ENCODE measurements at places on chromosomes 11 and 22.

DNA sequence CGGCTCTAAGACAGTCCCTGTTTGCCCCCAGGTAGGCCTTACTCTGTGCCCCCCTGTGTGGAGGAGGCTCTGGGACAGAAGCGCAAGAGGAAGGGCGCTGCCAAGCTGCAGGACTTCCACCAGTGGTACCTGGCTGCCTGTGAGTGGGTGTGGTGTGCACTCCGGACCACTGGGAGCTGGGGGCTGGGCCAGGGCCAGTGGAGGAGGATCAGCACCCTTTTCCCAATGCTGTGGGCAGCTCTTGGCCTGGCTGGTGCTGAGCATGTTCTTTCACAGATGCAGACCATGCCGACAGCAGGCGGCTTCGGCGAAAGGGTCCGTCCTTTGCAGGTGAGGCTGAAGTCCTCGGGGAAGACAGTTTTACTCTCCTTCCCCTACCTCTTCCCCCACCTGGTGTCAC lies 3.7 kb downstream of the SCO2 start:
- no peak for DNase-seq

- DNase-seq: peak; percentile 88
These were observed 15.5 kb upstream of the UPK3A start for GRCh38 chr22:45268958-45269844.

DNA sequence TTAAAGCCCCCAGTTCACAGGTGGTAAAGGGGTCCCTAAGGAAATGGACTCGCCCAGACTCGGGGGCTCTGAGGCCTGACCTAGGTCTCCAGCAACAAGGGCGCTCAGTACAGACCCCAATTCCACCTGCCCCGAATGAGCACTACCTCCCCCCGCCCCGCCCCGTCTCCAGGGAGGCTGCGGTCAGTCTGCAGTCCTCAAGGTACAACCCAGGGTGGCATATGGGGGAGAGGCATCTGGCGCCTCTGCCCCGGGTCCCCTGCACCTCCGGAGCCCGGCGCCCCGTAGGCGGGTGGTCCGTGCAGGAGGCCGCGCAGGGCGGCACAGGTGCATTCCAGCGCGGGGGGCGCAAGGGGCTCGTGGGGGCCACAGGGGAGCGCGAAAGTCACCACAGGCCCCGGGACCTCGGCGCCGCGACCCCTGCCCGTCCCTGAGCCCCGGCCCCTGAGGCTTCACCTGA lies 361 bp downstream of the CTSD start:
- DNase-seq: no peak

GRCh38 chr11:12234221-12234620 lies 123.8 kb downstream of the MICAL2 start:
- DNase-seq: no peak

DNA sequence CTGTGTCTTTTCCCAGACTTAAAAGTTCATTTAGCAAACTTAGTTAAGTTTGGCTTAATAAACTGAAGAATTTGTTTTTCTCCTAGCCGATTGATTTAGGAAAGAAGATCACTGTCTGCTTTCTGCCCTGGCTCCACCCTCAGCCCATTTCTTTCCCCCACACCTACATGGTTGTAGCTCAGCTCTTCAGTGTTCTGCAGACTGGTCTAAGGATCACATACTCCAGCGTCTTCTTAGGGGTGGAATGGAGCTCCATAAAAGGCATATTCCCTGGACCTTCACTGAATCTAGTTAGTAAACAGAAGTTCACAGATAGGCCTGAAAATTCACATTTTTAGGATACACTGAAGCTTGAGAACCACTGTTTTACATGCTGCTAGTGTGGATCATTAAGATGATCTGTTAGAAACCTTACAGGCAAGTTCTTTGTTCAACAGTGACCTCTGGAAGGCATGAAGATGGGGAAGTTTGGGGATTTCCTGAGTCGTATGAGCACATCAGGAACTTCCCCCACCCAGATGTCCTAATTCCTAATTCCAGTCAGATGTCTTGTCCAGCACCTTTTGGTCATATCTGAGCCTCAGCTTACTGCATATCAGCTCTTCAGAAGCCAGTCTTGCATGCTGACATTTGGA lies 16.8 kb downstream of the PIWIL4 start:
- no peak for DNase-seq

- no peak for DNase-seq
These were observed 117.0 kb downstream of the FBXO7 start for GRCh38 chr22:32591620-32592019.

DNA sequence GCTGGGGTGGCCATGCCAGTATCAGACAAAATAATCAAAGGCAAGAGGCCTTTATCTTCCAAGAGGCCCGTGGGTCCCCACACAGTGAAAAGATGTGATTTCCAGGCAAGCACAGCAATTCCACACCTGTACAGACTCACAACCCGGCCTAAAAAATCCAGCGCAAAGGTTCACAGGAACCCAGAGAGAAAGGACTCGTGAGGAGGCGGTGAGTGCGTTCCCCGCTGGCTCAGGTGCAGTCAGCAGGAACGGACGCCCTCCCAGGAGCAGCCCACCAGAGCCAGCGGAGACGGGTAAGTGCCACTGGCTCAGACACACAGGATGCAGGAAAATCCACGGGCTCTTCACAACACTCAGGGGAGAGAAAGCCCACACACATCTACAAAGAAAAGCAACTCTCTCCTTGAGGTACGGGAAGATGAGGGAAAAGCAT lies 4.4 kb downstream of the TOLLIP start:
- no peak for DNase-seq

DNA sequence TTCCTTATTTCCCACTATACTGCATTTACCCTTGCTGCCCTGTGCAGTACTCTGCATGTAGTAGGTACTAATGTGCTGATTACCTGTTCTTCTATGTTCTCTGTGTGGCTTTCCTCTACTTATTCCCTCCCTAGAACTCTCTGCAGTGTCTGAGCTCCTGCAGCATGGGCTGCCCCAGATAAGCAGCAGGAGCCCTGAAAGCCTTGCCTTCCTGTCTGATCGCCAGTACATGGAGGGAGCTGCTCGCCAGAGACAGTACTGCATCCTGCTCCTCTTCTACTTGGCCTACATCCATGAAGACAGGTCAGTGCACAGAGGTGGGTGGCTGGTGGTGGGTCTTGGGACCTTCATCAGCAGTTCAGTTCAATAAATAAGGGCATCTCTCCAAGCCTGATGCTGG lies 42.2 kb upstream of the CCDC134 start:
- no peak for DNase-seq

- no peak for DNase-seq
These were observed 16.2 kb downstream of the API5 start for GRCh38 chr11:43327987-43328386.

- DNase-seq: no peak
These were observed 7.3 kb downstream of the SART1 start for GRCh38 chr11:65968600-65969482.

- no peak for DNase-seq
These were observed 86.9 kb upstream of the SPON1 start for GRCh38 chr11:13875643-13876042.

DNA sequence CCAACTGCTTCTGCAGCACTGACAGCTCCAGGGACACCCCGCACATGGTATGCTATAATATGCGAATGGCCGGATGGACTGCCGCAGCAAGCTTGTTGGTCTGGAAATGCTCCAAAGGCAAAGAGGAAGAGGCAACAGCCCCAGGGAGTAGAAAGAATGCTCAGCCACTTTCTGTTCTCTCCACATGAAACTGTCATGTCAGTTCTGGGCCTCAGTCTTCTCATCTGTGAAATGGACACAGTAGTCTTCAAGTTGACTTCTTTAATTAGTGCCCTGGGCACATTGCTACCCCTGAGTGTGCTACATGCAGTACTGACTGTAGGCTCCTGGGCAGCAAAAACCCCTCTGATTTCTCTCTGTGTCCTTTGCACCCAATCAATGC lies 19.9 kb downstream of the IL10RA start:
- DNase-seq: no peak

DNA sequence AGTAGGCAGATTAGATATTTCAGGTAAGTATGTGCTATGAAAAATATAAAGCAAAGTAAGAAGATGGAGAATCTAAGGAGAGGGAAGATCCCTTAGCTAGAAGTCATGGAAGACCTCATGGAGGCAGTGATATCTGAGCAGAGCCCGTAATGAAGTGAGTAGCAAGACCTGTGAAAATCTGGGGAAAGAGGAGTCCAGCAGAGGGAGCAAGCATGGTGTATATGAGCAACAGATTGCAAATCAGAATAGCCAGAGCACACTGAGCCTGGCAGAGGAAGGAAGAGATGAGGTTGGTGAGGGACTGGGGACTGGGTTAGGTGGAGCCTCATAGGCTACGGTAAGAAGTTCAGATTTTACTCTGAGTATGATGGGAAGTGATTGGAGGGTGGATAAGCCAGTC lies 9.4 kb downstream of the LHFPL7 start:
- no peak for DNase-seq

DNA sequence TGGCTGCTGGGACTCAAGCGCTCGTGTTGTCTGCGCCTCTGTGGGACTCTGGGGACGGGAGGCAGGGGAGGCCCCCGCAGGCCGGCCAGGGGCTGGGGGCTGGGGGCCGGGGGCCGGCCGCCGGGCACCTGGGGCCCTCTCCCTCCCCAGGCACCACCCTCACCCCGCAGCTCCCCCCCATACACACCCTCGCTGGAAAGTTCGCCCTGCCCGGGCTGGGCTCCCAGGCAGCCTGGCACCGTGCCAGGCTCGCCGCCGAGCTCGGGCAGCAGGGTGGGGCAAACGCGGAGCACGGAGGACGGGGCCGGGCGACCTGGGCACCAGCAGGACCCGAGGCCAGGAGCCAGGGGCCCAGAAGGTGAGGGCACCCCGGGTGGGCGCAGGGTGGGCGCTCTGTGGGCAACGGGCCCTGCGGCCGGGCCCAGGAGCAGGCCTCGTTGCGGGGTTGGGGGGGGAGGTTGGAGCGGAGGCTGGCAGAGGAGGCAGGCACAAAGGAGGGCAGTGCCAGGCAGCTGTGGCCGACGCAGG lies 76.7 kb upstream of the WNT7B start:
- no peak for DNase-seq

DNA sequence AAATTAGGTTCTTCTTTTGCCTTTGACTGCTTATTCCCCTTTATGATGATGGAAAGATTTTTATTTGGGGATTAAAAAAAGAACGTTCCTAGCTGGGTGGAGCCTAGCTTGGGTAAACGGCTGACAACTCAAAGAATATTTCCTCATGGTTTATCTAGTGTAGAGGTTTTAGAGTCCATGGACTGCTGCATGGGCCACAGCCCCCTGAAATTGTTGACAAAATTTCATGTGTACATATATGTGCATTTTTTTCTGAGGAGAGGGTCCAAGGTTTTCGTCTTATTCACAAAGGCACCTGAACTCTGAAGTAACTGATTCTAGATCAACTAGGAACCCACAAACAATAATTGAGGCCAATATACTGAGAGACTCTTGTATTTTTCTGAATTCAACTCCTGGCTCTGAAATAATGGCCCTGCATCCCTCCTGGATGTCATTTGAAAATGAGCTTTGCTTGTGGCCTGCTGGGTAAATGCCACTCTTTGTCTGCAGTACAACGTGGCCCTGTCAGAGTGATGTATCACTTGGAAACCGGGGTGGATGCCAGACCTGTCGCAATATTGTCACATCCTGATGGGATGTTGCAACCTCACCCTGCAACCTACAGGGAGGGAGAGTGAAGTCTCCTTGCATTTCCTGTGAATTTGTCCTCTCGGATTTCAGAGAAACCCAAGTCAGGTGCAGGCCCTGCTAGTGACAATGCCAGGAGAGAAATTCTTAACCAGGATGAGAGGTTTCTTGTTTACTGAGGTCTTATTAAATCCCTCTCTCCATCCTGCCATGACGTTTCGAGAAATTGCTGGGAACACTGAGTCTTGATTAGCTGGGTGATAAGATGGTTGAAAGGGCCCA lies 33.8 kb downstream of the EHF start:
- DNase-seq: no peak

GRCh38 chr11:121418625-121419114 lies 33.4 kb upstream of the SORL1 start:
- DNase-seq: peak; percentile 6
